Right ventricle myocardium inferior (tissue), 1 donor: ENCODE measurements at places on chromosomes 13 and 19. TPM values are rescaled to one million over a fixed set of nuclear protein-coding genes. Genes with fewer than 3 reads are reported as not detected.

LHFPL6 gene
- total RNA-seq = 63.7 TPM

KASH5 gene
- not detected for total RNA-seq

CALR3 gene
- not detected for total RNA-seq

DPF1 gene
- total RNA-seq = 0.11 TPM

OLFM4 gene
- 0.27 TPM for total RNA-seq

PINLYP gene
- total RNA-seq = 2.2 TPM

KLK7 gene
- total RNA-seq = not detected

OR10H1 gene
- not detected for total RNA-seq

TRPC4 gene
- 2.6 TPM for total RNA-seq

NAT14 gene
- total RNA-seq = 5.6 TPM

KLK1 gene
- 0.32 TPM for total RNA-seq

LILRB5 gene
- total RNA-seq = 8.5 TPM

ANGPTL4 gene
- 24.6 TPM for total RNA-seq

AZU1 gene
- total RNA-seq = not detected

CPT1C gene
- 2.9 TPM for total RNA-seq

ZNF546 gene
- 5.1 TPM for total RNA-seq

CKM gene
- total RNA-seq = 5,817 TPM

C19orf67 gene
- not detected for total RNA-seq

CASP14 gene
- total RNA-seq = not detected

TUBB4A gene
- 6.2 TPM for total RNA-seq

ZNF653 gene
- total RNA-seq = 4.8 TPM

TMEM86B gene
- 1.6 TPM for total RNA-seq

DIAPH3 gene
- total RNA-seq = 0.46 TPM

YIPF2 gene
- total RNA-seq = 15.2 TPM

HSD11B1L gene
- total RNA-seq = 3.9 TPM
